Stimulated activated CD4-positive, alpha-beta T cell treated with anti-CD3 and anti-CD28 coated beads, Interleukin-4, amount 100 ng/mL, for 1 hour (primary cell): ENCODE measurements at places on chromosomes 11 and 22.
A peak's percentile ranks its signal among the peaks of the same experiment; 100 is the strongest.

- peak; percentile 87 for DNase-seq
Measured at GRCh38 chr11:34174412-34175041, 69.1 kb downstream of the NAT10 start.

DNA sequence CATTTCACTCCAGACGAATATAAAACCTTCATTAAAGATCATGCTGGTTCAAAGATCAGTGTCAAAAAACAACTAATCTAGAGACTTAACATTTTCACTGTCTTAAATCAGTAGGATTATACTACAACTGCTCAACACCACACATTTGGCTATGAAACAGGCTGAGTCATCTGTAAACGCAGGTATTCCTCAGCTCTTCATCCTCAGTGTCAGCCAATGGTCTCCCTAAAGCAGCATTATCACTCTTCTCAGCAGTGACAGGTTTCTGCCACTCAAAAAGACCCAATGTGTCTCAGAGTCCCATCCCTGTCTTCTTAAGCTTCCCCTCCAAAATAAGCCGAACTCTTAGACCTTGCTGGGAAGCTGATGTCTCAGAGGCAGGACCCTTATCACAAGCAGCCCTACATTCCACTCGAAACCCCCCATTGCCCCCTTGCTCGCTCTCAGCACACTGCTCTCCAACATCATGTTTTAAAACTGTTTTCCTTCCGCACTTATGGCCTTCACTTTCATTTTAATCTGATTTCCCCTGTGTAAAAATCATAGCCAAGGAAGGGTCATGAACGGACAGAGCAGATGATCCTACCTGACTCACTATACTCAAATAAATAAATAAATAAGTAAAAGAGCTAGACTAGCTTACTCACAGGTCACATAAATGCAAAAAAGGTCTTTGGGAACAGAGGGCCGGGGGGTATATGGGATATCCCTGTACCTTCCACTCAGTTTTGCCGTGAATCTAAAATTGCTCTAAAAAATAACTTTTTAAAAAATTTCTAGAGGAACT lies 23.0 kb downstream of the CDON start:
- no peak for DNase-seq

- DNase-seq = no peak
Measured at GRCh38 chr22:39471381-39472141, 14.7 kb downstream of the MGAT3 start.

GRCh38 chr11:60995798-60996197 lies 24.3 kb downstream of the CD6 start:
- DNase-seq = no peak

GRCh38 chr11:46249103-46249937 lies 28.1 kb upstream of the CREB3L1 start:
- DNase-seq = no peak

- DNase-seq = no peak
Measured at GRCh38 chr11:115544422-115544948, 40.3 kb upstream of the CADM1 start.

- DNase-seq = no peak
Measured at GRCh38 chr11:110097459-110098012, 4.3 kb downstream of the ZC3H12C start.

DNA sequence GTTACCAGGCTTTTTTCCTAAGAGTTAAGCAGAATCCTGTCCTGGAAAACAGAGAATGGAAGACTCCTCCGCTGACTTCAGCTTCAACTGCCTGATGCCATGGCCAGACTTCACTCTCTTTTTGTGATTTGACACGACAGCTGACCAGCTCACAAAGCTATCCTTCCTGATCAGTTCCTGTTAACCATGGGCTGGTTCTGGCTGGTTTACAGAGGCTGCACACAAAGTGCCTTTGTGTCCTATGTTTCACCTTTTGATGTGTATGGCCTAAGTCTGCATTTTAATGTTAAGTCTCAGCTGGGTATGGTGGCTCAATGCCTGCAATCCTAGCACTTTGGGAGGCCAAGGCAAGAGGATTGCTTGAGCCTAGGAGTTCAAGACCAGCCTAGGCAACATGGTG lies 11.1 kb downstream of the FOLR3 start:
- no peak for DNase-seq

DNA sequence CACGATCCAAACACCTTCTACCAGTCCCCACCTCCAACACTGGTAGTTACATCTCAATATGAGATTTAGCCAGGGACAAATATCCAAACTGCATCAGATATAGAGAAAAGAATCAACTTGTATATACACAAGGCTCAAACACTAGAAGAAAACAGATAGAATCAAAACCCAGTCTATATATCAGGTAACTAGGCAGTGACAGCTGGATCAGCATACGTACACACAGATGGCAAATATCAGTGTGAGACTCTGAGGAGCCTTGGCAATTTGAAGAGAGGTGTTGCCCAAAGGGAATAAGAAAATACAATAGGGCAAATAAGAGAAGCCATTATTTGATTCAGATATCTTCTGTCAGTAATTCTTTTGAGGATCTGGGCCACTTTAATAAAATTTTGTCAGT lies 951.3 kb upstream of the CHORDC1 start:
- no peak for DNase-seq

DNA sequence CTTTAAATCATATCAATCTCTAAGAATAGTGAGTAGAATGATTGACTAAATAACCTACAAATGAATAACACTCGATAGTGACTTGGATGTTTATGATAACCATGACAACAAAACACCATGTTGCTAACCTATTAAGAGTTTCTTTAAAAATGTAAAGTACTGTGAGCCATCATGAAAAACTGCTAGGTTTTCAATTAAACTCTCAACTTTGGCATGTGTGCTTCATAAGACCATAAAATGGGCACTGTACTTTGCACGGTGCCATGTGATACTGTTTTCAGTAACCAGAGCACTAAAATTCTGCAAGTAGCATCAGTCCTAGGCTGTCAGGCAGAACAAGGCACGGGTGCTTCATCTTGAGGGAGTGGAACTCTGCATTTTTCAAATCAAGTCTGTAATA lies 96.2 kb upstream of the TRIM77 start:
- no peak for DNase-seq

DNA sequence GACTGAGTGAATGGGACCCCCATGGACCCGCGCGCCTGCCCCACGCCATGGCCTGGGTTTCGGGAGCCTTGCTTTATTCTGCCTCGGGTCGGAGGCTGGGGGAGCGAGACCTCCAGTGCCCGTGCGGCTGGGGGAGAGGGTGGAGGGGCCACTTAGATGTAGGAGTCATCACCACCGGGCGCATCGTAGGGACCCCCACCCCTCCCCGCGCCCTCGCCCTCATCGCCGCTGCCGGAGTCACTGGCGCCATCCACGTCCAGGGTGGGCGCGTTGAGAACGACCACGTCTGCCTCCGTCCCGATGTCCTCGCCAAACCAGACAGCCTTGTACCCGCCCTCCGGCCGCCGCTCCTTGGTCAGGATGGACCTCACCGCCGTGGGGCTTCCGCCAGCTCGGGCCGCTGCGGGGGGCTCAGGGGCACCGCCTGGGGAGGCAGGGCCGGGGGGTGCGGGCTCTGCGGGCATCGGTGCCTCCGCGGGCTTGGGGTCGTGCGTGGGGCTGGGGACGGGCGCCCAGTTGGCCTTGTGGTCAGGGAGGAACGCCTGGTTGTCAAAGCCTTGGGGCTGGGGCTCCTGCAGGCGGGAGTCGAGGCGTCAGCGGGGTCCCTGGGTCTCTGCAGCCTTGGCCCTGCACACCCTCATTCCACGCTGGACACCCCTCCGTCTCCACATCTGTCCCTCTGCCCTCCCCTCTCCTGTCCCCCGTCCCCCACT lies 1.6 kb upstream of the IRF7 start:
- DNase-seq = no peak

DNA sequence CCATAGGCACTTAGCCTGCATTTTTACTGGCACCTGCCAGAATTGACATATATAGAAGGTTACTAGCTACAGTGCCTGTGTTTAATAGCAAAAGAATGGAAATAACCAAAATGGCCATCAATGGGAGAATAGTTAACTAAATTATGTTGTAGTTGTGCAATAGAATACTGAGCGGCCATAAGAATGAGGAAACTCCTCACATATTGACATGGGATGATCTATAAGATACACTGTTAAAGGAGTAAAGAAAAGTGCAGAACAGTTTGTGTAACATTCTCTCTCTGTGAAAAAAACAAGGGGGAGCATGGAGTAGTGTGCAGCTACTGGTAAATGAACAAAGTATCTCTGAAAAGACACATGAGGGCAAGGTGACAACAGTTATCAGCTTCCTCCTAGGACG lies 21.5 kb downstream of the ARAP1 start:
- DNase-seq = no peak

- DNase-seq = no peak
Measured at GRCh38 chr11:11135820-11136476, 217.1 kb downstream of the CSNK2A3 start.

DNA sequence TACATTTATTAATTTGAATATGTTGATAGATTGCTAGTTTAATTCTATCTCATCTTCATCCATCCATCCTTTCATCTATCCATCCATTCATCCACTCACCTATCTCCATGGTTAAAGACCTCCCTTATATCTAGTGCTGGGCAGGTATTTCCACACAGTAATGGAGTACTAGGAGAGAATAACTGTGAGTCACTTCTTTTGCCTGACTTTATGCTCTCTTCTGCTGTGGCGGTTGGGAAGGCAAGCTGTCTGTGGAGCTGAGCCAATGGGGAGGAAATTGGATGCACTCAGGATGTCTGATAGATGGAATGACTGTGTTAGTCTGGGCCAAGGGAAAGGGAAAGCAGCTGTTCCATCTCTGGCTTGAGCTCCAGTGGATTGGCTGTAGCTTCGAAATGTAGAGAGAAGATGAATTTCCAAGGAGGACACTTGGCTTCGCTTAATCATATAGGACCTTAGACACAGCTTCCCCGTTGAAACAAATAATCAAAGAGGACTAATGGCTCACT lies 60.3 kb downstream of the NELL1 start:
- no peak for DNase-seq

GRCh38 chr22:32473388-32473952 lies 1.1 kb upstream of the FBXO7 start:
- peak; percentile 2 for DNase-seq

GRCh38 chr11:13098063-13098462 lies 88.9 kb downstream of the RASSF10 start:
- DNase-seq = no peak

- no peak for DNase-seq
Measured at GRCh38 chr11:20112291-20113148, 47.8 kb downstream of the DBX1 start.

DNA sequence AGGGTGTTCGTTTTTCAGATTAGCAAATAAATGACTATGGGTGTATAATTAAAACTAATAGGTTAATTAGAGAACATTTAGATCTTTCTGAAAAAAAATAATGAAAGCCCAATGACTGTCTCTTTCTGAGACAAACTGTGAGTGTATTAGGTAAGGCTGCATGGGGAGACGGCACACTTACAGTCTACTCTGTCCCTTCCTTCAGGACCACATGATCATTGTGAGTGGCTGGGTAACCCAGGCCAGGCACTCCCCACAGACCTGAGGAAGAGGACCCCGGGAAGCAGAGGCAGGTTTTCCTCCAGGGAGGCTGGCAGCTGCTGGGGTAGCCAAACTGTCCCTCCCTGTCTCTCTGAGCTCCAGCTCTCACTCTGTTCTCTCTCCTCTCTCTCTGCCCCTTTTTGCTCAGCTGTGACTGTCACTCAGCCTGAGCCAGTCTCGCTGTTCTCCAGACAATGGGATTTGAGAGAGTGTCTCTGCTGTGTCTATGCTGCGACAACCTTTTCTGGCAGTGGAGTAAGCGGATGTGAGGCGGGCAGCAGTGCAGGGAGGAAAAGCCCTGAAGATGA lies 83.1 kb upstream of the NCAM1 start:
- DNase-seq = no peak

- no peak for DNase-seq
Measured at GRCh38 chr11:16603245-16603644, 135.2 kb upstream of the C11orf58 start.

- DNase-seq = no peak
Measured at GRCh38 chr22:39457556-39458443, 988 bp downstream of the MGAT3 start.

- DNase-seq = no peak
Measured at GRCh38 chr22:35292786-35293185, 6.9 kb upstream of the TOM1 start.

- DNase-seq = no peak
Measured at GRCh38 chr11:66026017-66026529, at the start of gene CATSPER1. CATSPER1 (minus strand) TSS chr11:66026479; CDS start chr11:66026379, 100 bp downstream.

- DNase-seq = no peak
Measured at GRCh38 chr11:67456068-67456705, 1.0 kb downstream of the CABP4 start.
